ENCODE measurements at places on chromosomes 1 and 21.

- no peak for DNase-seq
Observed at GRCh38 chr1:1436630-1437032, 1.1 kb downstream of the VWA1 start.

- no peak for DNase-seq
Observed at GRCh38 chr1:173477286-173478093, at the start of gene PRDX6. Gene PRDX6, plus strand, starts transcription at chr1:173477335. Its CDS starts 63 bp downstream, at chr1:173477398.

DNA sequence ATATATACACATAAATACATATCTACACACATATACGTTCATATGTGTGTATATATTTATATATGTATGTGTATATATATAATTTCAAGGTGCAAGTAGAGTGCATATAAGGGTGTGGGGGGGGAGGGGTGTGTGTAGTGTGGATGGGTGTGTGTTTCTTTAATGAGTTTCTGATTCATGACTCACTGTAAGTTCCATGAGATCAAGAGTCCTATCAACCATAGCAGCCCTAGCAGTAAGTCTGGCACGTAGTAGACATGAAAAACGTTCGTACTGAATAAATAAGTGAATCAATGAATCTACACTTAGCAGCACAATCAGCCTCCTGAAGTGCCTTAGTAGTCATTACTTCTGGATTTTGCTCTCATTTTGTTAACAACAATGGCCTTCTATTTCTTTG lies 61.9 kb upstream of the KRTAP11-1 start:
- DNase-seq = no peak

GRCh38 chr1:27383039-27383605 lies at the start of gene CD164L2:
Gene CD164L2, minus strand, starts transcription at chr1:27383333. Its CDS starts 94 bp downstream, at chr1:27383239.
- peak; percentile 61 for DNase-seq

DNA sequence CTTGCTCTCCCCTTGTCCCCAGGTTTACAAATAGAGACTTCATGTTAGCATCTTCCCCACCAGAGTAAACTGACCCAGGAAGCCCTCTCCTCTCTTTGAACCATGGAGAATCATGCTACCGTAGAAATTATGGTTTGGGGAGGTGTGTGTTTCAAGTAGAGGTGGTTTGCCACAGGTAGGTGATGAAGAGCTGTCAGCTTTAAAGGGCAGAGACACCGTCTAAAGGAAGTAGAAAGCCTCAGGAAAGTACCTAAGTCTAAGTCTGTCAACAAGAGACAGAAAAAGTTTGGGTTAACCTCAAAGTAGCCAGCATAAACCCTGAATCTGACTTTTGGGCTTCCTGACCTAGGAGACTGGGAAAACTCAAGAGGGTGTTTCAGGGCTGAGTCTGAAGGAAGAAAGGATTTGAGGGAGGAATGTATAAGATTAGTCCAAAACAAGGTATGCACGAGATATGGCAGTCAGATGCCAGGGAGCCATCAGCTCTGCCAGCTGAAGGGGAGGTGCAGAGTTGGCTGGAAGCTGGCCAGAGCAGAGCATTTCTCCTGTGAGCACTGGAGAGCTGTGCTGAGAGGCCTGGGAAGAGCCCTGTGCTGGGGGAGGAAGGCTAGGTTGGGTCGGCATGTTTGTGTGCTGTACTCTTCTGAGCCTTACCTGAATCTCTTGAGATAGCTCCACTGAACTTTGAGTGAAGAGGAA lies 14.3 kb downstream of the ADAMTSL4 start:
- DNase-seq = no peak

DNA sequence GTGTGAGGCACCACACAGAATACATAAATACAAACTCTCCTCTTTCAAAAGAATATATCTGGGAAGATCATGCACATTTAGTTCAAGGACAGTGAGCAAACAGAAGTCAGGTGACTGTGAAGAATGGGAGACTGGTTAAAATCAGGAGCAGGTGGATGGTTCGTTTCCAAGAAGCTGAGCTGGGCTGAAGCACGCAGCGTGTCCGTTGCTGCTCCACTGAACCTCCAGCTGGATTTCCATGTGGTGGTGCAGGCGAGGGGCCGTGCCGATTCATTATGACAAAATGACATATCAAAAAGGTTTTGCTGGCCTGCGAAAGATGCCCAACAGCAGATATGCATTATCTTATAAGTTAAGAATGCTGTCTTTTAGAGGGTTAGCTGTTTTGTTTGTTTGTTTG lies 66.0 kb downstream of the OLIG1 start:
- no peak for DNase-seq

DNA sequence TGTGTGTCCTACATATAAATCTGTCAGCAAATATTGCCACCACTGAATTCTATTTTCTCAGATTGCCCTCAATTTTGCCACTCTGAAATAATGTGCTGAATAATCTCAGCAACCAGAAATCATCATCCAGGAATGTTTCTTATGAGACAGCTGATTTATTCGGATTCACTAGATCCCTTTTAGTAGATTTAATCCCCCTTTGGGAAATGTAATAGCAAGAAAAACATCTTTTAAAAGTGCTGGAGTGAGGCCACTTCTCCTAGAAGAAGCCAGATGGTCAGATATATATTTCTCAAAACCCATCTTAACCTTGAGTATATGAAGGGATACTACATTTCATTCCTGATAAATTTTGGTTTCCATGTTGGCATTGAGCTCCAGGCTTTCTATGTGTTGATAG lies 327.7 kb downstream of the SMYD3 start:
- DNase-seq = no peak

GRCh38 chr1:219847215-219847855 lies 81.0 kb downstream of the SLC30A10 start:
- DNase-seq = no peak

- no peak for DNase-seq
Observed at GRCh38 chr1:44571712-44572571, 102.3 kb downstream of the TMEM53 start.

GRCh38 chr1:214952648-214953047 lies 129.9 kb upstream of the KCNK2 start:
- DNase-seq = no peak

DNA sequence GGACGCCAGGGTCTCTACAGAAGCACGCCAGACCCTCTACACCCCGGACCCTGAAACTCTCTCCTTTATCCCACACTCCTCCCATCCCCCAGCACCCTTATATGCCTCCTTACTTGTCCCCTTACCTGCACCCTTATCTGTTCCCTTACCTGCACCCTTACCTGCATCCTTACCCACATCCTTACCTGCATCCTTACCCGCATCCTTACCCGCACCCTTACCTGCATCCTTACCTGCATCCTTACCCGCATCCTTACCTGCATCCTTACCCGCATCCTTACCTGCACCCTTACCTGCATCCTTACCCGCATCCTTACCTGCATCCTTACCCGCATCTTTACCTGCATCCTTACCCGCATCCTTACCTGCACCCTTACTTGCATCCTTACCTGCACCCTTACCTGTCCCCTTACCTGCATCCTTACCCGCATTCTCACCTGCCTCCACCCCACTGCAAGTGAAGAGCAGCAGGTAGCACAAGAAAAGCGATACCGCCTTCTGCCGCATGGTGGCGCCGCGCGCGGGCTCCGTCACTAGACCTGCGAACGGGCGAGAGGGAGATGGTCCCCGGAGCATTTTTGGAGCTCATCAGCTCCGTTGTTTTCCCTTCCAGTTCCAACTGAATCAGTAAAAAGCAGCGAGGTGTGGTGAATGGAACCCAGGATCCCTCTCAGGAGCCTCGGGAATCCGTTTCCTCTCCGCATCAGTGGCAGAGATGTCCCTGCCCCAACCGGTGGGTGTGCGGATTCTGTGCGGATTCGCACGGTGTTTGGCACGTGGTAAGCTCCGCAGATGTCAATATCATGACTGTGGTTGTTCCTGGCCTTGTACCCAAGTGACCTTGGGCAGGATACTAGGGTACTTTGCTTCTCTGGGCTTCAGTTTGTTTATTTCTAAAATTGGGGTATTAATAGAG lies 2.9 kb downstream of the IFI6 start:
- peak; percentile 93 for DNase-seq

- no peak for DNase-seq
Observed at GRCh38 chr1:116451702-116452101, 78.7 kb downstream of the ATP1A1 start.

DNA sequence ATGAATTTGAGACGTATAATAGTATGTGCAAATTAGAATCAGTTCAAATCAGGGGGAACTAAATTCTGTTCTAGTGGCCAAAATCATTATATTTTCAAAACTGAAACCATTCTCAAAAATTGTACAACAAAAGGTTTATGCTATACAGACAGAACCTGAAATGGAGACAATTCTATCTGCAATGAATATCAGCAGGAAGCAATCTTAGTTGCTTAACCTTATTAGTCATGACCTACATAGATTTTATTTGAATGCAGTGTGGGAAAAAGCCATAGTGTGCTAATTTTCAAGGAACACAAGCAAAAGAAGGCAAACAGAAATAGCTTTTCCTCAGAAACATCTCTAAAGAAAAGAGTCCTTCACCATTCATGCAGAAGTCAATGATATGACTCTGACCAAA lies 6.5 kb downstream of the AK5 start:
- no peak for DNase-seq

GRCh38 chr1:228336308-228337030 lies 70.2 kb downstream of the TRIM11 start:
- no peak for DNase-seq

All from stimulated activated CD4-positive, alpha-beta T cell treated with anti-CD3 and anti-CD28 coated beads, Interleukin-2, amount 100 ng/mL, for 24 hours (primary cell).